ENCODE measurements at places on chromosomes 3 and 15.

GRCh38 chr3:189334064-189334920, 162.5 kb downstream of the TPRG1 start:
- DNase-seq = no peak

DNA sequence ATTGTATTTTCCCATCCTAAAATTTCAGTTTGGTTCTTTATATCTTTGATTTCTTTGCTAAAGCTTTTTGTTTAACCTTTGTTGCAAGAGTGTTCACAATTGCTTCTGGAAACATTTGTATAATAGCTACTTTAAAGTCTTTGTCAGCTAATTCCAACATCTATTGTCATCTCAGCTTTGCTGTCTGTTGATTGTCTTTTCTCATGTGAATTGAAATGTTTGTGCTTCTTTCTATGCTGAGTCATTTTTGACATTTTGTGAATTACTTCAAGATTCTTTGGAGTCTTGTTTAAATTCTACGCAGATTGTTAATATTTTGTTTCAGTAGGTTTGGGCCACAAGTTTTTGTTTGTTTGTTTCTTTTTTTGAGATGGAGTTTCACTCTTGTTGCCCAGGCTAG, 73.2 kb downstream of the SUCNR1 start:
- DNase-seq = no peak

DNA sequence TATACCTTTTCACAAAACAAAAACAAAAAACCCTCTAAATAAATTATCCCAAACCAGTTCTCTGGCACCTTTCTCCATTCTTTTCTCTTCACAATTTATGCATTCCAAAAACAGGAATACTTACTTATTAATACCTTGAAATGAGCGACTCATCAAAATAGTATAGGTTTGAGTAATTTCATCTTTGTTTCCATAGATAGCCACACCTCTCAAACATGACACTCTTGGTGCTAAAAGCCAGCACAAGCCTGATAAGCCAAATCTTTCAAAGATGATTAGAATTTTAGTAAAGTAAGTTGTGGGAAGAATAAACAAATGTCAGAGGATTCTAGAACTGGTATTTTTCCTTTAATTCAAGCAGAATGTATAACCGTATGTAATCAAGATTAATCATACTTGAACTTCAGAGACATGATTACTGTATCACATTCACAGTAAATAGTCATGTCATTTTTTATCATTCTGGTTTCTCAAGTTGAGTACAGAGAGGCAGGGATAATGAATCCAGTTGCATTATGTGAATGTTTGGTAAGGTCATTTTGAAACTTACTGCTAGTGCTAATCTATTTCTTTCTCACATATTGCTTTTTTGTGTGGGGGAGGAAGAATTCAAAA, 12.1 kb upstream of the WDR5B start:
- no peak for DNase-seq

DNA sequence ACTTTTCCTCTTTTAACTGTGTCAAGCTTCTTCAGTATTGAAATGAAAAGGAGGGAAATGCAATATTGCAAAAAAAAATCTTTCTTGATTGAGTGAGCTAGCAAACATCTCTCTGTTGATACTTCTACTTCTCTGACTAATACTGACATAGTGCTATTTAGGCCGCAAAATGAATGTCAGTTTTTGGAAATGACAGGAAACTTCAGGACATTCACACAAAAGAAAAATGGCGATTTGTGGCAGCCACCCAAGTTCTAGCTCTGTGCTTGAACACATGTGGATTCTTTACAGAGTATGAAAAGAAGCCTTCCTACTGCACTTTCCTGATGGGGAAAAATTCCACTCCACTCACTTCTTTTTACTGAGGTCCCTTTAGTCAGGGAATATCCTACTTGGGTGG, 486.8 kb upstream of the ALCAM start:
- DNase-seq = no peak

GRCh38 chr15:61146931-61147230, 82.2 kb downstream of the RORA start:
- no peak for DNase-seq

DNA sequence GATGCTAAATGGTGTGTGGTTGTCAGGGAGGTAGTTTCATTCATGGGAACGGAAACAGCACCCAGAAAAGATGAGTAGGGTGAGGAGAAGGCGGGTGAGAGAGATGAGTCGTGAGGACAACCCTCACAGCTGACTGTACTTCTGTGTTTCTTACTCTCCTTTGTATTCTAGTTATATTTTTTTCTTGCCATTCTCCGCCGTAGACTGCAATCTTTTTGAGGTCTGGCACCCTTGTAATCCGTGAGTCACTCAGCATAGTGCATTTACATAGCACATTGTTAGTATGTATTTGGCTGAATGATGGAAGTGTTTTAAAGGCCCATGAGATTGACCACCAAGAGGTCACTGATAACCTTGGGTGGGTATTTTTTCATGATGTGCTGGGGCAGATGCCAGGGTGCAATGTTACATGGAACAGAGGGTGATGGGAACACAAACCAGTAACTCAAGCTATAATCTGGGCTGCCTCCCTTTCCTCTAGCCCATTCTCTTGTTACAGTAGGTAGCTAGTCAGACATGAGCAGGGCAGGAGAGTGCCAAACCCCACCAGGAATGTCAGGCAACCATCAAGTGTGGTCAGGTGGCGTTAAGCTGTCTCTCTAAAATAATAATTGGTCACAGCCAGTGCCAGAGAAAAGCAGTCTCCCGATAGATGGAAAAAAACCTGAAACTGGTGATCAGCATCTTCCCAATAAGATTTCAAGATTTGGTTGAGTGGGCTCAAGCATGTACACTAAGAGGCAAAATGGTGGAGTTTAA, 18.8 kb upstream of the DGKG start:
- DNase-seq = no peak

GRCh38 chr3:158354713-158355112, 216.3 kb upstream of the MLF1 start:
- DNase-seq = no peak

DNA sequence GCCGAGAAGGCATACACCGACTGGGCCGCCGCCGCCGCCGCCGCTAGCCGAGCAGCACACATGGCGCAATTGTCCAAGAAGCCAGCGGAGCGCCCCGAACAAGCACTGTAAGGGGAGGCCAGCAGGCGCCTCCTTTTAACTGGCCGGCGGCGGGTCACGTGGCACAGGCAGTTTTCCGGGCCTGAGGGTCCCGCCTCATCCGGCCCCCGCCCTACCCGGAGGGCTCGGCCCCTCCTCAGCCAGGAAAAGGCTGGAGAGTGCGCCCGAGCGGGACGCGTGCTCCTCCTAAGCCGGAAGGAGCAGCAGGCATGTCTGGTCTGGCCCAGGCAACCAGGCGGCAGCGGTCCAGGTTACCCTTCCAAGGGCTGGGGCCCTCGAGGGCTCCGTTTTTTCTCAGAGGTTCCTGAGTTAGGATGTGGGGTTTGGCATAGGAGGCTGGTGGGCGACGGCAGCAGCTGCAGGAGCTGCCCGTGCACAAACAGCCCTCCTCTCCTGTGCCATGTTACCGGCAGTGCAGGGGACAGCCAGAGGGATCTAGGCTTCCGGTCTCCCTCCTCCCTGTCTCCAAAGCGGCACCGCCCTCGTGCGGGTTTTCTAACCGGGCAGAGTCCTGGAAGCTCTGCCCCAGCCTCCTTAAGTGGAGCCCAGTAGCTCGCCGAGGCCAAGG, at the start of gene GPX1:
TSS of gene GPX1 (minus strand) at position 137 of the 667 bp plus-strand sequence. CDS start at position 62, 75 bp downstream.
- peak; percentile 88 for DNase-seq

DNA sequence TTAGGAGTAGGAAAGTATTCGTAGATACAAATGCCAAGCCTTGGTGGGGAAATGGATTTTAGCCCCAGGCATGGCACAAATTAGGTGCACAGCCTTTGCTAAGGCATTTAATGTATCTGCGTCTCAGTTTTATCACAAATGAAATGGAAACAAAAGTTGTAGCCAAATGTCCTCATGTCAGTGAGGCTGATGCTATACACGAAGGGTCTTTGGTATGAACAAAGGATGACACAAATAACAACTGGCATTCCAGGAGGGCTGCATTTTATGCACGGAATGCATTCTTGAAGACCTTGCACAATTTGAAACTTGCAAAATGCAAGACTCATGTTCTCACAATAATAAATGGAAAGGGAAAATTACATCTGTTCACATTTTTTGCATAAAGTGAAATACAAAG, 181.9 kb downstream of the SV2B start:
- DNase-seq = no peak

DNA sequence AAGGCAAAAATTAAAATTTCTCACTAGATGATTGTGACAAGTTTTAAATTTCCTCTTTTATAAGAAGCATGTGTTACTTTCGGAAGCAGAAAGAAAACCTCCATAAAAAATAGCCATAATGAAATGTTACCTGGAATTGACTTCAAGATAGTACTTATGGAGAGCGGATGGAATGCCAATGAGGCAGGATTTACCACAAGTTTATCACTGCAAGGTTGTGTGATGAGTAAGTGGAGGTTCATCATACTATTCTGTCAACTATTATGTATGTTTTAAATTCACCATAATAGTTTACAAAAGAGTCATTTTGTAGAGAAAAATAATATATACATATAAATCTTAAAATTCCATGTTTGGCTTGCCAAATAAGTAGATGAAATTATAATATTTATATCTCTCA, 230.3 kb downstream of the SCAPER start:
- no peak for DNase-seq

DNA sequence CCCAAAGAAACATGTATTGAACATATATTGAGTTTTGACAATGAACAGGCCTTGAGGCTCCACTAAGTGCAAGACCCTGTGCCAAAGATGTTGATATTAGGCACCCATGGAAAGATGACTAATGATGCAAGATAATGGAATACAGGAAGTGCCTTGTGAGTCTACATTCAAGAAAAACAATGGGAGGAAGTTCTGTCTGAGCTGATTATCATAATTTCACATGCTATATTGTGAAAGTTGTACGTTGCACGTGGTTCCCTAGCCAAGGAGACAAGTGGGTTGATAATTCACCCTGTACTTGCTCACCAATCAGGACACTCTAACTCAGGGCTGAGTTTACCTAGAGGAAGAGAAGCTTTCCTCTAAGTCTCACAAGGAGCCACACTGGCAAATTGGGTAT, 186.9 kb upstream of the STAC start:
- DNase-seq = no peak

DNA sequence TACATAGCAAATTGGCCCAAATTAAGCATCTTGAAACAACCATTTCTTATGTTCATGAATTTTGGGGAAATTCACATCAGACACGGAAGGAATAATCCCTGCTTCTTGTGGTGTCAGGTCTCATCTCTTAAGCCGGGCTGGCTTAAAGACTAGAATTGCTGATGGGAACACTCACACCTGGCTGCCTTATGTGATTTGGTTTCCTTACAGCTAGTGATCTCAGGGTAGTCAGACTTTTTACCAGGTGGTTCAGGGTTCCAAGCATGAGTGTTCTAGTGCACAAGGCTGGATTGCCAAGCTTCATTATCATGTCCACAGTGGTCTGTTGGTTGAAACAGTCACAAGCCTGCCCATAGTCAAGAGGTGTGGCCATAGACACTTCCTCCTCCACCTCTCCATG, 20.3 kb upstream of the CCNL1 start:
- no peak for DNase-seq

- DNase-seq = peak; percentile 43
Measured at GRCh38 chr3:137509354-137510045, 254.6 kb upstream of the SOX14 start.

DNA sequence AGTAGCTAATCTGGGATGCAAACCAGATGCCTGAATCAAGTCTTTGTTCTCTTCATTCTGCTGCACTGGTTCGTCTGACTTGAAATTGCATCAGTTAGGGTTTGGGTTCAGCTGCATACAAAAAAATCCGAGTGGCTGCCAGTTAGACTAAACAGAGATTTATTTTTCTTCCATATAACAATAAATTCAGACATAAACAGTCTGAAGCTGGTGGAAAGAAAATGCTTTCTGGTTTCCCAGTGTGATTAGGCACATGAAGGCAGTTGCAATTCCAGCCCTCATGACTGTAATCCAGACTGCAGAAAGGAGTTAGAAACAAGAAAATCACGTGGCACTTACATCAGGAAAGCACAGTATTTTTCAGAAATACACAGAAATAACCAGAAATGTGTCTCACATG, 930.7 kb downstream of the MCTP2 start:
- DNase-seq = no peak

GRCh38 chr3:116445311-116445841, at the start of gene LSAMP:
TSS of gene LSAMP (minus strand) at chr3:116445487.
- peak; percentile 25 for DNase-seq

- no peak for DNase-seq
Measured at GRCh38 chr3:144109944-144110343, 138.3 kb downstream of the DIPK2A start.

DNA sequence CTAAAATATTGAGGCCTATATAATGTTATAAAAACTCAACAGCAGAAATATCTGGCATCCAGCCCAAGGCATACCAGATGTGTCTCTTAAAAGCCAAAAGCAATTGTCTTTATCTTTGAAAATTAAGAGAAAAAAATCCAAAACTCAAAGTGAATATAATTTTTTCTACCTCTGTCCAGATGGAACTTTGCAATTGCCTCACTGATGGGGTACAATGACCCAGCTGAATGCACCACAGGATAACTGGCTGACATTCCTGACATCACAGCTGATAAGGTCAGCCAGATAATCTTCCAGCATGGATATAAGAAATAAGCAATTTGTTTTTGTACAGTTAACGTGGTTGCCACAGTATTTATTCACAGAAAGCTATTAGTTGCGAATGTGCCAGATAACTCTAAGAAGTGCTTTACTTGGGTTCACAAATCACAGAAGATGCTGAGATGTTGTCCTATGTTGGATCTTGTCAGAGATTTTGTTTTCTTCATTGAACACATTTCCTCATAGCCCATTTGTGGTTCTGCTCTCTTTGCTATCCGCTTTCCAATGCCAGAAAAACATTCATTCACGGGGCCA, 566.9 kb upstream of the CCDC54 start:
- DNase-seq = no peak

- no peak for DNase-seq
Measured at GRCh38 chr15:65985387-65985786, 116.1 kb downstream of the RAB11A start.

DNA sequence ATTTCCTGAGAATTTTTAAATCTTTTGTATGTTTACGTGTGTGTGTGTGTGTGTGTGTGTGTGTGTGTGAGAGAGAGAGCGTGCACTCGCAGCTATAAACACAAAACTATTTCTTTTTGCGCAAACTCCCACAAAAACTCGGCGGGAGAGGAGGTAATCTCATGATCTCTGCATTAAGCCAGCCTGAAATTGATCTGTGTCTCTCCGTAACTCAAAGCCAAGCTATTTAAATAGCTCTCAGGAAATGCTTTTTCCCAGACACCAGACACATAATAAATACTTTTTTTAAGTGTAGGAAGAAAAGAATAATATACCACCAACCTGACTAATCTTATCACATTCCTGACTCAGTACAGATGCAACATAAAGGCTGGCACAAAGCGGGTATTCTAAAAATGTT, 226.8 kb downstream of the MAGI1 start:
- no peak for DNase-seq

- no peak for DNase-seq
Measured at GRCh38 chr3:151206201-151206600, 3.2 kb upstream of the GPR171 start.

Data from NCI-H1105 (cell line).